ENCODE measurements at places on chromosomes 5 and 9. TPM values are rescaled to one million over a fixed set of nuclear protein-coding genes. Genes with fewer than 3 reads are reported as not detected.

Gene MVB12B
- total RNA-seq: 12.2 TPM

Gene NDUFS6
- 12.2 TPM for total RNA-seq

Gene FOXI1
- total RNA-seq: not detected

Gene DHX29
- total RNA-seq: 44.4 TPM

Gene NR6A1
- 1.4 TPM for total RNA-seq

Gene AK3
- 69.6 TPM for total RNA-seq

Gene LTC4S
- total RNA-seq: 1.8 TPM

- DNase-seq: no peak
These were observed 10.1 kb downstream of the ABCA2 start for GRCh38 chr9:137017791-137018497.

- no peak for DNase-seq
These were observed 30.1 kb upstream of the GABRG2 start for GRCh38 chr5:162037431-162037830.

DNA sequence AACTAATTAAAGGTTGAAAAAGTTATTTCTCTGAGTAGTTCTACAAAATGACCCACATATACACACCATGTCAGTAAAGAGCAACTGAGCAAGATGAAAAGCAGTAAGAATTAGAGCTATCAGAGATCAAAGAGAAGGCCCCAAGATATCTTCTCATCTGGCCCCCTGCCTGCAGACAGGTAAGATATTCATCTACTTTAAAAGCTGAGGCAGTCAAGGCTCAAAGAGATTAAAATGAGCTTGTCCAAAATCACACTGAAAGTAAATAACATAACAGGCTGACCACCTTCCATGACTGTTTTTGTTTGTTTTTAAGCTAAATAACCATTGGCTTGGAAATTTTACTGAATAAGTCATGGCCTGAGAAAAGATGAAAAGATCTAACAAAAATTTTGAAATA is 266.2 kb downstream of the FBXL17 start:
- no peak for DNase-seq

- no peak for DNase-seq
These were observed 18.3 kb downstream of the EPB41L4B start for GRCh38 chr9:109302606-109303005.

DNA sequence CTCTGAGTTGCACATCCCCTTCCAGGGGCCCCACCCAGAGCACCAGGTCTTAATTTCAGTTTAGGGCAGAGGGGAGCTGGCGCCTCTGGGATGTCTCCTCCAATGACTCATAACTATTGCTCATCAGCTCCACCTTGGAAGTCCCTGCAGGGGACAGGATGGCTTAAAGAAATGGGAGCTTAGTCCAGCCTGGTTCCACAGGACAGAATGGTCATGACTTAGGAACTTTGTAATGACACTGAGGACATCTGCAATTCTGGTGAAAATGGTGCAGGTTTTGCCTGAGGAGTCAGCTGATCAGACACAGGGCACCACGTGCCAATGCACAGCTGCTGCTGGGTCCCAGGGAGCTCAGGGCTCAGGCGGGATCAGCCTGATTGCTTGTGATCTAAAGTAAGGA is 16.4 kb upstream of the PPP1R26 start:
- DNase-seq: no peak

DNA sequence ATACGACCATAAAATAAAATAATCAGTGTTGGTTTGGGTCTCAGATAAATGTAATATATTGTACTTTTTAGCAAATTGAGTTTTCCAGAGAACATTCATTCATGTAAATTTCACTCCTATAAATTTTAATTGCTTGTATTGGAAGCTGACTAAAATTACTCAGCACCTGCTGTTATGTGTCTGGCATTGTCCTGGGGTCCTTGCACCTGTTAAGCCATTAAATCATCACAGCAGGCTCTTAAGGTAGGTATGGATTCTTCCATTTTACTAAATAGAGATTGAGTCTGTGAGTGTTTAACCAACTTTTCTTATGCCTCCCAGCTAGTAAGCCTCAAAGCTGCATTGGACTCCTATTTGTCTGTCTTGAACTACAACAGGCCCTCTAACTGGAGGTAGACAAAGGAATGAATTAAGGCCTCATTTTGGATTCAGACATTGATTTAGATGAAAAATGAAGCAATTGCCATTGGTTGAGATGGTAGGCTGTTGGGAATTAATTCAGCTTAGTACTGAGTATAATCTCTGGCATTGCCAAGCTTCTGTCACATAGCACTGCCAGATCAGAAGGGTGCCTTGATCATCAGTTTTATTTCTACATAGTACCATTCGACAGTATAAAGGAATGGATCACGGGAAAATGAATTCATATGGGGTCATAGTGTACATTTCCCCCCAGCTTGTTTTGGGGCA is 78.9 kb downstream of the PARP8 start:
- DNase-seq: no peak

DNA sequence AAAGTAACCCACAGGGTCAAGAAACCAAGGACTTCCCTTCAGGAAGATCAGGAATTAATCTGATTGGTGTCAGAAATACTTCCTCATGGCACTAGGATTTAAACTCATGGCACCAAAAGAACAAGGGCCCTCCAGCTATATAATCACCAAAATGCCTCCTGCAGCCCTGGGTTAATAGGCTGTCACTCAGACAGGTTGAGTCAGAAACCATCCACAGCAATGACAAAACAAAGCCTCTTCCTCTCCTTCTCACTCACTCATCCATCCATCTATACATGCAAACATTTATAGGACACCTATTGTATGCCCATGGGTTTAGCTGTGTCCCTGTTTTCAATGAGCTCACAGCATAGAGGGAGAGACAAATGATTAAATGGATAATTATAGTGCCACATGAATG is 62.5 kb upstream of the SPOCK1 start:
- DNase-seq: no peak

- DNase-seq: no peak
These were observed 27.3 kb upstream of the CFAP157 start for GRCh38 chr9:127679506-127679905.

GRCh38 chr9:107488375-107489143 is 1.0 kb downstream of the KLF4 start:
- DNase-seq: no peak

GRCh38 chr5:137414112-137414755 is 84.9 kb downstream of the SPOCK1 start:
- no peak for DNase-seq

DNA sequence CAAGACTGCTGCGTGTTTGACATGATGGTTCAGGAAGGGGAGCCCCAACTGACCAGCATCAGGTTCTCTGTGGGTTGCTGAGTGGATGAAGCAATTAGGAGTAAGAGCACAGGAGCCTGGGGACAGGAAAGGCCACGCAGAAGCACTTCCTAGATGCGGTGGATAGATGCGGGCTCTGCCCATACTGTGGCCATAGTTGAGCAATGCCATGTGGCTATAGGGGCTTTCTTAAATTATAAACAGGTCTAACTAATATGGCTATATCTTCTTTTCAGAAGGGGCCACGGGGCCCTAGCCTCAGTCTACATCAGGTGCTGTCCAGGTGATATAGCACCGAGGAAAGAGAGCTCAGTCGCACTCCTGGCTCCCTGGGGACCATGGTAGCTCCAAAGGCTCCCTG is 198.6 kb downstream of the GADD45G start:
- no peak for DNase-seq

GRCh38 chr9:137300567-137301080 is 1.4 kb downstream of the NRARP start:
- no peak for DNase-seq

- no peak for DNase-seq
These were observed 176.6 kb upstream of the FREM1 start for GRCh38 chr9:15086778-15087324.

- no peak for DNase-seq
These were observed 89.2 kb downstream of the LPAR1 start for GRCh38 chr9:110949081-110949480.

Data from urinary bladder (tissue), 4 donors.